Neuronal stem cell (in vitro differentiated cells): ENCODE measurements at places on chromosomes 3 and 15.

GRCh38 chr15:80159811-80160569, 7.2 kb downstream of the FAH start:
- H3K4me1 ChIP-seq = no peaks in the 10 kb centered on the region
- peaks cover 6% of the 10 kb centered on the region for H3K36me3 ChIP-seq
- DNase-seq = no peak
- H3K27me3 ChIP-seq = no peaks in the 10 kb centered on the region
- H3K27ac ChIP-seq = no peak overlapping the region

GRCh38 chr15:49035825-49036224, 10.4 kb downstream of the SECISBP2L start:
- H3K4me1 ChIP-seq = peaks cover 8% of the 10 kb centered on the region
- H3K27me3 ChIP-seq = no peaks in the 10 kb centered on the region
- no peak for DNase-seq
- no peak overlapping the region for H3K27ac ChIP-seq
- peaks cover 54% of the 10 kb centered on the region for H3K36me3 ChIP-seq
- no peak overlapping the region for H3K4me3 ChIP-seq

DNA sequence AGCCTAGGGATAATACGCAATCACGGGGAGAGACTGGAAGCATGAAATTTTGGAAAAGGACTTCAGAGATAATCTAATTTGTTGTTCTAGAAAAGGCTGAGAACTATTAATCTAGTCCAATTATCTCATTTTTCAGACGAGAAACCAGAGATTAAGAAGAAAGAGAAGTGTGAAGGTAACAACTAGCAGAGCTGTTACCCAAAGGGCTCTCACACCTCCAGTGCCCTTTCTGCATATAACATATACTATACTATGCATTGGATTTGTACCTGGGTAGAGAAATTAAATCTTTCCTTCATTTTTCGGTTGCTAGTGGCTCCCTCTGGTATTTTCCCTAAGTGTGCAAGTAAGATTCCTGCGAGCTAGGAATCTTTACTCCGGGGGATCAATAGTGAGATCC, 13.4 kb upstream of the TM4SF19 start:
- H3K4me1 ChIP-seq = no peaks in the 10 kb centered on the region
- no peak overlapping the region for H3K27ac ChIP-seq
- peaks cover 87% of the 10 kb centered on the region for H3K36me3 ChIP-seq
- H3K4me3 ChIP-seq = no peak overlapping the region
- H3K27me3 ChIP-seq = no peaks in the 10 kb centered on the region
- no peak for DNase-seq

GRCh38 chr15:48538941-48539340, 106.6 kb downstream of the FBN1 start:
- H3K4me3 ChIP-seq = no peak overlapping the region
- peaks cover 1% of the 10 kb centered on the region for H3K36me3 ChIP-seq
- H3K27me3 ChIP-seq = no peaks in the 10 kb centered on the region
- no peak overlapping the region for H3K27ac ChIP-seq
- no peaks in the 10 kb centered on the region for H3K4me1 ChIP-seq

GRCh38 chr3:40598962-40599361, 74.2 kb downstream of the ZNF621 start:
- DNase-seq = no peak
- no peaks in the 10 kb centered on the region for H3K4me1 ChIP-seq
- H3K36me3 ChIP-seq = no peaks in the 10 kb centered on the region
- no peak overlapping the region for H3K4me3 ChIP-seq

GRCh38 chr3:110126065-110126464, 788.7 kb upstream of the DPPA4 start:
- H3K4me3 ChIP-seq = no peak overlapping the region
- no peaks in the 10 kb centered on the region for H3K27me3 ChIP-seq
- H3K4me1 ChIP-seq = no peaks in the 10 kb centered on the region
- H3K27ac ChIP-seq = no peak overlapping the region
